ENCODE measurements at places on chromosomes 2 and 18.

DNA sequence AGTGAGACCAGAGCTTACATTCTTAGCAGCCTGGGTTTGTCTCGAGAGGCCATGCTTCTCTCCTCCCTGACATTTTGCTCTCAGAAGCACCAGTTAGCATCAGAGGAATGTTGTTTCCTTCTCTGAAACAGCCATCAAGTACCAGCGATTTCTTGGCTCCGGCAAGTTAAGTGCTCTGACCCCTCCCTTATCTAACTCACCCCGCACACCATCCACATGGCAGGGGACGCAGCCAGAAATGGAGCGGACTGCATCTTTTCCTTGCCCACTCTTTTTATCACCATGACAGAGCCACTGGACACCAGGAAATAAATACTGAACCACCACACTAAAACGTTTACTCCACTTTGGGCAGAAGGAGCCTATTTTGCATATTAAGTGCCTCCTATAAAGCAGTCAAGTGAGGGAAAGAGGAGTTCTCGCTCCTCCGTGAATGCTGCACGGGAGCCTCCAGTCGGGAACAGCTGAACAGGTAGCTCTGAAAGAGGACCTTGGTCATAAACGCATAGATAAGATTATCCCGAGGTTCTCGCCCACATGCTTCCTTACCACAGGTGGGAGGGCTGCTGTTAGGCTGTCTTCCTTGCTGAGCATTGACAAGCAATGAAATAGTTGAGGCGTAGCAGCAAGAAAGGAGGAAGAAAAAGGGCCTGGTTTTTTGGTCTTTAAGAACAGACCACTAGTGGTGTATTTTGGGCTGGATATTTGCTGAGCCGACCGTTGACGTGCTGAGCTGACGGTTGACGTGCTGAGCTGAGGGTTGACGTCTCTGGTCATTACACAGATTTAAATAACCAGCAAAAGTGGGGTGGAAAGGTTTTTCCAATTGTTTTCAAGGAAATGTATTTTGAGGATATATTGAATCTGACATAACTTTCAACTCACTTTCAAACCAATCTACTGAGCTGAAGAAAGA lies 71.4 kb upstream of the ITGB6 start:
- DNase-seq = no peak

DNA sequence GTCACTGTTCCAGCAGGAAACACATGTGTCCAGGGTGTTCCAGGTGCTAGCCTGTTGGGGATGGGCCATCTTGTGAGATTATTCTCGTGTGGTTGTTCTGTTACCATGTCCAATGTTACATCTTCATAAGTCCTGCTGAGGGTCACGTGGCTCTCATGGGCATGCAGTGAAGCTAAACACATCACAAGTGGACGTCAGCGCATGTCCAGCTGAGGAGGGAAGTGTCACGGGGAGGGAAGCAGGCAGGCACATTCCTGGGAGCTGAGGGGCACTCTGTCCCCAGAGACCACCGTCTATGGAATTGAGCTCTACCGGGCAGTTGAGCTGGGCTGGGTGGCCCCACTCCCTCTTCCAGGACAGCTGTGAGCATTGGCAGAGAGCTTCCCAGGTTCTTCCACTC lies 155.3 kb upstream of the TWIST2 start:
- DNase-seq = no peak

GRCh38 chr2:149814049-149814448 lies 226.5 kb upstream of the MMADHC start:
- no peak for DNase-seq

DNA sequence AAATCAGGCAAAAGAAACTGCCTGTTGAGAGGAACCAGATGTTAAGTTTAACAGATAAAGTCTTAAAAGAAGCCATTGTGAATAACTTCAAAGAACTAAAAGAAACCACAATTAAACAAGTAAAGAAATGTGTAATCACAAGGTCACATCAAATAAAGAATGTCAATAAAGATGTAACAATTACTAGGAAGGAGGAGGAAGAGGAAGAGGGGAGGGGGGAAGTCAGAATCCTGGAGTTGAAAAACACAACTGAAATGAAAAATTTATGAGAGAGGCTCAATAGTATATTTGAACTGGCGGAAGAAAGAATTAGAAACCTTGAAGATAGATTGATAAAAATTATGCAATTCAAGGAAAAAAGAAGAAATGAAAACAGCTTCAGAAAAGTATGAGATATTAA lies 88.4 kb upstream of the CRIM1 start:
- no peak for DNase-seq

DNA sequence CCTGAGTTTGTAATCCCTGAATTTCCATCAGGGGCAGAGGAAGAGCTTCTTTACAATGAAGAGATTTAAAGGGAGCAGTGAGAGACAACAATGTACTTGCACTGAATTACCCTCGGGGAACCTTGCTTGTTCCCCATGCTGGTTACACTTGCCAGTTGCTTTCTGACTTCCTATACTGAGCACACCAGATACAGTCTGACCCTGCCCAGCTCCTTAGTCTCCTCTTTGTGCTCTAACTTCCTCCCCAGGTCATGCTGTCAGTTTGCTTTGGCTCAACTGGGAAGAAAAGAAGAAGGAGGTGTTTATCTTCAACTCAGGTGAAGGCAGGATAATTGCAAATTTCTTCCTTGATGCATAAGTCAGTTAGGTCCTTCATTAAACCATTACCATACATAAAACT lies 658.4 kb downstream of the NYAP2 start:
- no peak for DNase-seq

GRCh38 chr2:113672326-113672932 lies 45.4 kb downstream of the RABL2A start:
- DNase-seq = no peak

DNA sequence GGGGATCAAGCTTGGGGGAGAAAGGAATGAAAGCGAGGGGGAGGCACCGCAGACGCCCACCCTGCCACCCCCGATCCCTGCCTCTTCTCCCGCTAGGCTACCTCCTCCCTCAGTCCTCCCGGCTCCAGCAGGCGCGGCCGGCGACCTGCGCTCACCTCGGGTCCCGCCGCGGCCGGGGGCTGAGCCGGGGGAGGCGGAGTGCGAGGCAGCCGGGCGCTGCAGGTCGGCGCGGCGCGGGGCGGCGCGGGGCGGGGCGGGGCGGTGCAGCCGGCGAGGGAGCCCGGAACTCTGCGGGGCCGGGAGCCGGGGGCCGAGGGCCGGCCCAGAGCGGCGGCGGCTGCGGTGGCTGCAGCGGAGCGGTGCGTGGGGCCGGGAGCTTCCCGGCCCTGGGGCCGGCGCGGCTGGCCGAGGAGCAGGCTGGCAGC lies 477 bp downstream of the ACVR1 start:
- peak; percentile 18 for DNase-seq

DNA sequence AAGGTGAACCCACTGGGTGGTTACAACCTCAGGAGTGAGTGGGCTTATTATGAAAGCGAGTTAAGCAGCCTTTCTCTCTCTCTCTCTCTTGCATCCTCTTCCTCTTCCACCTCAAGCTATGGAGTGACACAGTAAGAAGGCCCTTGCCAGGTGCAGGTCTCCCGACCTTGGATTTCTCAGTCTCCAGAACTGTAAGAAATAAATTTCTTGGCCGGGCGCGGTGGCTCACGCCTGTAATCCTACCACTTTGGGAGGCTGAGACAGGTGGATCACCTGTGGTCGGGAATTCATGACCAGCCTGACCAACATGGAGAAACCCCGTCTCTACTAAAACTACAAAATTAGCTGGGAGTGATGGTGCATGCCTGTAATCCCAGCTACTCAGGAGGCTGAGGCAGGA lies 14.4 kb downstream of the MYCN start:
- DNase-seq = no peak

DNA sequence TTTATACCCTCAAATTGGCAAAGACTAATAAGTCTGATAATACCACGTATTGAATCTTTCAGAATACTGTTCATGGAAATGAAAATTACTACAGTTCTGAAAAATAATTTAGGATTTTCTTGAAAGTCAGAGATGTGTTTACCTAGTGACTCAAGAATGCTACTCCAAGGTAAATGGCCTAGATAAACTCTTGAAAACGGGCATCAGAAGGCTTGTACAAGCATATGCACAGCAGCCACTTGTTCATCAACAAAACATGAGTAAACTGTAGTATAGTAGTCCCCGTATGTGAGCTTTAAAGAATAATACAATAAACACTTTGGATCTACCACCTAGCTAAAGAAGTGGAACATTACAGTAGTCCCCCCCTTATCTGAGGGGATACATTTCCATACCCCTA lies 157.5 kb downstream of the THADA start:
- no peak for DNase-seq

DNA sequence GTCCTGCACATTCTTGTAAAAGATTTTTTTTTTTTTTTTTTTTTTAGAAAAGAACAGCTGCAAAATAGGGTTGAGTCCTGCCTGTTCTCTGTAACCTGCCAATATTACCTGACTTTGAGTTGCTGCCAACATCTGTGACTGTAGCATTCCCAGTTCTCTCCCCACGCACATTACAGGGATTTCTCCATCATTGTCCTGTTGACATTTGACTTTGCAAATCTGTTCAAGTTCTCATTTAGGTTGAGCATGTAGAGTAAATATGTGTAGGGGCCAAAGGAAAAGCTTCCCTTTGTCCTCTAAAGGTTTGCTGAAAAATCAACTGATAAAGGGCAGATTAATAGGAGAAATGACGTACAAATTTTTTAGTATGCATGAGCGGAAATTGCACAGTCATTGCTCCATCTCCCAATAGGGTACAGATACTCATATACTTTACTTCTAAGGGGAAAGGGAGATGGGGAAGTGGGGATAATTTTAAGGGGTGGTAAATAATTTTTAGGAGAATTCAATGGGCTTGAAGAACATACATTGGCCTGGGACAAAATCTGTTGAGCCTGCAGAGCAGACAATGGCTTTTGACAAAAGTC lies 385.5 kb downstream of the PIK3C3 start:
- DNase-seq = peak; percentile 69

GRCh38 chr2:203739351-203739750 lies 32.9 kb downstream of the CD28 start:
- DNase-seq = no peak

Data from HepG2 (cell line).